ENCODE measurements at places on chromosomes 6 and 20.
A peak's percentile ranks its signal among the peaks of the same experiment; 100 is the strongest.

GRCh38 chr6:25219917-25220278 is 59.3 kb upstream of the CARMIL1 start:
- no peak for DNase-seq

- DNase-seq = no peak
Measured at GRCh38 chr6:155108070-155108820, 113.1 kb downstream of the TIAM2 start.

- DNase-seq = no peak
Measured at GRCh38 chr6:31510007-31510406, 12.1 kb downstream of the MICB start.

GRCh38 chr20:2984956-2985661 is 58.3 kb upstream of the GNRH2 start:
- DNase-seq = no peak

GRCh38 chr6:14216946-14217684 is 99.5 kb downstream of the CD83 start:
- DNase-seq = no peak

GRCh38 chr6:36129941-36130666 is at the start of gene MAPK13:
Gene MAPK13 (plus strand): TSS chr6:36130513. CDS start chr6:36130583, 70 bp downstream.
- DNase-seq = no peak

DNA sequence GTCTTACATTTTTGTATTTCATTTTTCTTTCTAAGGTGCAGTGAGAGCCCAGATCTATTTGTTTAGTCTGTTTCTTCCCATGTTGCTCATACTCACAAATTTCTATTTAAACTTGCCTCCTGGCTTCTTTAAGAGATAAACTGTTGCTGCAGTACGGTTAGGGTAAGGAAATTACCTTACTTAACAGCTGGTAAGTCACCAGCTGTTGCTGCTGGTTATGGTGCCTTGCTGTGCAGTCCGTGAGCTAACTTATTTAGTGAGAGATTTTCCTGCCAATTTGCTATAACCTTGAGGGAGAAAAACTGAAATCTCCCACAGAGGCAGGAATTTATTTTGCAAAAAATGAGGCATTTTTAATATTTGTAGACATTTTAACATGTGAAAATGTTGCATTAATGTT is 261.0 kb downstream of the UST start:
- no peak for DNase-seq

- no peak for DNase-seq
Measured at GRCh38 chr6:127538750-127539264, 19.7 kb upstream of the MTCL3 start.

DNA sequence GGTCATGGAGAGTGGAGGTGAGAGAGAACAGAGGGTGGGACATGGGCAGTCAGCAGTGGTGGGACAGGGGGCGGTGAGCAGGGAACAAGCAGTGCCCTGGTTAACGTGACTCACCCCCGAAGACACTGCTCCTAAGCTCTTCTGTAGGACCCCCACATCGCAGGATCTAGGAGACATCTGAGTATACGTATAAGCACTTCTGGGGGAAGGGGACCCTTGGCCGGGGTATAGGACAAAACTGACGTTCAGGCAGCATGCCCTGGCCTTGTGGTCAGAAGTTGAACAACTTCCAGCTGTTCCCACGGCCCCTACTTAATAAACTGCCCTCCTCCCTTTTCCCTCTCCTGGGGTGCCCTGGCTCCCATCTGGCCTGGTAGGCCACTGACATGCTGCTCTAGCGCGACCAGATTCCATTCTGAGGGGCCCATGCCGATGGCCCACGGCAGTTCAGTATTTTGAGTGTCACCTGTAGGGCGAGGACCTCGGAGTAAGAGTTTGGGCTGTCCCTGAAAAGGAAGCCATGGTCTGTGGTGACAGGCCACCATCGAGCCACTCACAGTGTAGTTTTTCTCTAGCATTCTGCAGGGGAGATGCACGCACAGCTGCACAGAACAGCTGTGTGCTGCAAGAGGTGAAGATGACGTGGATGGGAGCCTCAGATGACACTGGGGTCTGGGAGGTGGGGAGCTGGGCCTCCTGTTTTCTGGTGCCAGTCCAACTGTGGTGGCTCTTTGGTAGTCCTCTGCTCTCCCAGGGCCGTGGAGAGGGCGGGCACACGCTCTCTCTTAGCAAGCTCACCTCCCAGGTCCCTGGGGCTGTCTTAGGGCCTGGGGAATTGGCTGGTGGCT is 38.4 kb downstream of the PPP1R3G start:
- no peak for DNase-seq

GRCh38 chr20:58097943-58098342 is 130.5 kb downstream of the ANKRD60 start:
- DNase-seq = no peak

- no peak for DNase-seq
Measured at GRCh38 chr6:119186490-119186889, 108.0 kb upstream of the FAM184A start.

DNA sequence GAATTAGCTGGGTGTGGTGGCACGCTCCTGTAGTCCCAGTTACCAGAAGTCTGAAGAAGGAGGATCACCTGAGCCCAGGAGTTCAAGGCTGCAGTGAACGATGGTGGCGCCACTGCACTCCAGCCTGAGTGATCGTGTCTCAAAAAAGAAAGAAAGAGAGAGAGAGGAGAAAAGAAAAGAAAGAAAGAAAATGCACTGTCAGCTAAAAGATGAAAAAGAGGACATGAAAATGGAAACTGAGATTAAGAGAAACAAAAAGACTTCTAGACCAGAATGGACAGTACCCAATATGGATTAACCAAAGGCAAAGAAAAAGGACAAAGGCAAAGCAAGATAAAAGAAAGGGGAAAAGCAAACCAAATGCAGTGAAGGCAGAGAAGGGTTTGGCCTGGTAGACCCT is 9.0 kb upstream of the RALGAPA2 start:
- no peak for DNase-seq

DNA sequence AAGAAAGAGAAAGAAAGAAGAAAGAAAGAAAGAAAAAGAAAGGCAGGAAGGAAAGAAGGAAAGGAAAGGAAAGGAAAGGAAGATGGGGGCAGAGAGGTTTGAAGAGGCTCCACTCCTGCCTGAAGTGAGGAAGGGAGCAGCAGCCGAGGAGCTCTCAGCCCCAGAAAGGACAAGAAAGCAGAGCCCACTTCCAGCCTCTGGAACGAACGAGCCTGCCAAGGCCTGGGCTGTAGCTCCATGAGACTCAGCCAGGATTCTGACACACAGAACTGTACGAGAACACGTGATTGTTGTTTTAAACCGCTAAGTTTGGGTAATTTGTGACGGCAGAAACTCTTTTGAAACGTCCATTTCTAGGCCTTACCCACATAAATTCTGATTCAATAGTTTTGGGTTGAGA is 69.5 kb downstream of the TTLL2 start:
- DNase-seq = no peak

GRCh38 chr6:168343239-168344150 is 23.9 kb upstream of the DACT2 start:
- peak; percentile 4 for DNase-seq

GRCh38 chr6:106077170-106077569 is 9.0 kb upstream of the PRDM1 start:
- no peak for DNase-seq

DNA sequence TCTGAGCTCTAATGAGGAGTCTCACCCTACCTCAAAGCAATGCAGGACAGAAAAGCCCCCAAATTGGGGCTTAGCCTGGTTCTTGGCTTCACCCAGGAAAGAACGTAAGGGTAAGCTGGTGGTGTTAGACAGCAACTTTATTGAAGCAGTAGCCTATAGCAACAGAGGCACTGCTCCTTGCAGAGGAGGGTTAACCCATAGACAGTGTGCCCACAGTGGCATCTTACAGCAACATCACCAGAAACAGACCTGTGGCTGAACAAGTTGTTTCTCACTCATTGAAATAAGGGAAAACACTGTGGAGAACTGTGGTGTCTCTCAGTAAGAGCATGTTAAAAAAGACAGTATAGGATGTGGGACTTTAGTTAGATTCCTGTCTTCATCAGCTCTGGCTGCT is 80.4 kb upstream of the SPTLC3 start:
- DNase-seq = no peak

- no peak for DNase-seq
Measured at GRCh38 chr20:2465100-2465499, 5.5 kb downstream of the SNRPB start.

- no peak for DNase-seq
Measured at GRCh38 chr6:116412270-116412669, 41.5 kb downstream of the DSE start.

GRCh38 chr20:34104059-34104458 is 8.0 kb downstream of the EIF2S2 start:
- no peak for DNase-seq

DNA sequence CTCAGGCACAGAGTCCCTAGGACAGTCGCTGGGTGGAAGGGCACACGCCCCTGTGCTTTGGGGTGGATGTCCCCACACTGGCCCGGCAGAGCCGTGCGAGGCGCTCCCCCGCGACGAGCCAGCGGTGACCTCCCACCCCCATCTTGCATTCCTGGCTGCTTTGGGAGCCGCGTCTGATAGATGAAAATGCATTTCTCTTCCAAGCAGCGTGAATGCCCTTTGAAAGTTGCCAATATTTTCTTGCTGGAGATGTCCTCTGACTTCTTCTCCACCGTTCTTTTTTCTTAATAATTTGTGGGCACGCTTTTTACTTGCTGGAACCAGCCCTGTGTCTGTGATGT is 29.9 kb downstream of the COL20A1 start:
- DNase-seq = no peak

DNA sequence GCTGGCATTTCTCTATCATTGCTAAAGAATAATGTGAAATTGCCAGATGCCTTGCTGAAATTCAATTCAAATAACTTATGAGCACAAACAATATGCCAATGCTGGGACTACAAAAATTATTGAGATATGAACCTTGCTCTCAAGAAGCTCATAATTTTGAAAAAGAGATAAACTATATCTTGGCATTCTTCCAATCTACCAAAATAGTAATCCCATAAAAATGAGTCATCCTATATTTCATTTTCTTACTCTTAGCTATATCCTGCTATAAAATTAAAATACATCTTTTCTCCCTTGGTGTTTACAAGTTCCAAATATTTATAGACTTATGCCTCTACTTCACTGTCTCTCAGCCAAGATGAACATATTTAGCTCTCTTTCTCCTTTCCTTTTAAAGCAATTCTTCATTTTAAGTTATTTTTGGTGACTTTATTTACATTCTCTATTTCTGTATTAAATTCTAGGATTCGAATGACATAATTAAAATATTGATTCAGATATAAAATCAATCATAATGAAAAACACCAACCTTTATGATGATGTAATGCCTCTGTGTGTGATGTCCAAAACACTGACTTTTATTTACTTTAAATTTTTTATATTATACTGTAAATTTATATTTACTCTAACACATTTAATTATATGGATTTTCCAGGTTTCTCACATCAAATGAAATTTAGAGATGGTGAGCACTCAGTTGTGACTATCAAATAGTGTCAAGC is 152.6 kb downstream of the CDK19 start:
- no peak for DNase-seq

DNA sequence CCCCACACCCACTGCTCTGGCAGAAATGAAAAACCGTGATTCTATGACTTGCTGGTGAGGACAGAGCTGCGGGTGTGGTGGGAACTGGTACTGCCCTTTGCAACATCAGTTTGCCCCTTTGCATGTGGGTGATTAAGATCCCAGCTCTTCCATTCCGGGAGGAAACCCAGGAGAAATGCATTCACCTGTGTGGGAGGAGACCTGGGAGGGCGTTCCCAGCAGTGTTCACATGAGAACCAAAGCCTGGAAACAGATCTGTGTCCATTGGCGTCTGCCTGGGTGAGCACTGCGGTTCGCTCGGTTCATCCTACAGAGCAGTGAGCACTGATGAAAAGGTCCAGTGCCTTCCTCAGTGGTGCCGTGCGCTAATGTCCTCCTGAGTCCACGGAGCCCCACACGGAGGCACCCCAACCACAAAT is 89.7 kb downstream of the SMOC2 start:
- no peak for DNase-seq

DNA sequence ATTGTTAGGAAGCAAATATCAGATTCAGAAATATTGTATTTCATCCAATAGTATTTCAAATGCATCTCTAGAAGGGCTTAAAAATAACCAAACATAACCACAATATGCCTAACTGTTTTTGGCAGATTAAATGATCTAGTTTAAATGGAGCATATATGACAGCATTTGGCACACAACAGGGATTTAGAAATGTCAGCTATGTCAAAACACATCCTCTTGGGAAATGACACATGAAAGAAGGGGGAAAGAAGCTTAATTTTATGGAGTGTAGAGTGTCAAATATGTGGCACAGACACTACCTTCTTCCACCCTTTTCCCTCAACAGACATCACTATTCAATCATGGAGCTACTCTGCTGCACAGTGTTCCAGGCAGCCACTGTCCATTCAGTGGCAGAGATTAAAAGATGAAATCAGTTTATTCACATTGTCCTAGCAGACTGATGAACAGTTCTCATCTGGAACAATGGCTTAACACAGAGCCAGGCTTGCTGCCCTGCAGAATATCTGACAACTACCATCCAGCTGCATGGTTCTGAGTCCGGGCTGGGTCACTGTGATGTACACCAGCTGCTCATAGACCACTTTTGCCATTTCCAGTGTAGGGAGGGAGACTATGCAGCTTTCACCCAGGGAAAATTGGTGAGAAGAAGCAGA is 349.8 kb downstream of the DHX35 start:
- DNase-seq = no peak

DNA sequence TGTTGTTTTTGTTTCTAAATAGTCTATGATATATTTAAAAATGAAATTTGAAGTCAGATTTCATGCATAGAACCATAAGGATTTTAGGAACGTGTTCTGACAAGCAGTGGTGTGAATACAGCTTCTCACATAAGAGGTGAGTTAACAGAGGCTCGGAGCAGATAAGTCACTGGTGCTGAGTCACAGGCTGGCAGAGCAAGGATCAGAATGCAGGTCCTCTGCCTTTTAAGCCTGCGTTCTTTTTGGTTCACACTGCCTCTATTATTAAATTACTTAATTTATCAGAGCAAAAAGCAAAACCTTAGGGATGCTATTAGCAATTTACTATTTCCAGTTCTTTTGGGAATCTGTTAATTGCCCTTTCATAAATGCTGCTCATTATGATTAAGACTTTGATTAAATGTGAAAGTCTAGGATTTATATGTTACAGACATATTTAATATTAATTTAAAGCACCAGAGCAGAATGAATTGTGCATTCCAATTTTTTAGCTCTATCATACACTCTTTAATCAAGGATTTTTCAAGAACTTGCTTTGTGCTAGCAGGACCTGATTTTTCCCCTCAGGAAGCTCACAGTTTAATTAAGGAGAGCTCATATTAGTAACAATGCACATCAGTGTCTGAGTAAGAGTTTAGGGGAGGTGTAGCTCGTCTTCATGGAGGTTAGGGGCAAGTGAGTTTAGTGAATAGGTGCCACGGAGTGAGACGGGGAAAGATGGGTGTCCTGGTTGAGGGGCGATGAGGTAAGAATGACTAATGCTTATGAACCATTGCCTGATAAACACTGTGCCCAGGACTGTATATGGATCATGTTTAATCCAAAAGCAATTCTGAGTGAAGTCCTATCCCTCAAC is 212.7 kb upstream of the AGPAT4 start:
- no peak for DNase-seq
